ENCODE measurements at places on chromosomes 1 and 21.

- peak; percentile 2 for DNase-seq
These were observed 51.1 kb downstream of the ZNF326 start for GRCh38 chr1:90045853-90046563.

DNA sequence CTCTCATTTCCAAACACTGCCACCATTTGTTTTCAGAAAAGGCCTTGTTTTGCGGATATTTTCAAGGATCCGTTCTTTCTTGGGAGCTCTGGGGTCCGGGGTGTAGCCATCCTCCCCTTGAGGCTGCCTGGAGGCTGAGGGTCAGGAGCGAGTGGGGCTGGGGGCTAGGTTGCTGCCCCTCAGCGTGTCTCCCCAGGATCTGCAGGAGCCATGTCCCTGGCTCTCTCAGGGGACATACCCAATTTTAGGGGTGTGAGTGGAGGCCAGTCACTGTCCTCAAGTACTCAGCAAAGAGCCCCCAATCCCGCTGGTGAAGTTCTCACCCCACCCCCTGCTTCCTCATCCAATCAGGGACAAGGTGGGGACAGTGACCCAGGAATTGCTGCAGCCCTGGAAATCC lies 15.0 kb upstream of the PRDM16 start:
- DNase-seq = no peak

DNA sequence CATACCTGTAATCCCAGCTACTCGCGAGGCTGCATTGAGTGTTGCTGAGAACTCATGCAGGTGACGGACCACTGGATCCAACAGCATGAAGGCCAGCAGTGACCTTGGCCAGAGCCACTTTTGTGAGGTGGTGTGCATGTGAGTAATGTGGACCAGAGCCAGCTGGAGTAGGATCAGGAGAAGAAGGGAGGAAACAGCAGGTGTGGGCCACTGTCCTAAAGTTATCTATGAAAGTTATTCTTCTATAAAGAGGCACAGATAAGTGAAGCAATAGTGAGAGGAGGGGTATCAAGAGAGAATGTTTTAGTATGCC lies 47.8 kb downstream of the TCP10L start:
- no peak for DNase-seq

DNA sequence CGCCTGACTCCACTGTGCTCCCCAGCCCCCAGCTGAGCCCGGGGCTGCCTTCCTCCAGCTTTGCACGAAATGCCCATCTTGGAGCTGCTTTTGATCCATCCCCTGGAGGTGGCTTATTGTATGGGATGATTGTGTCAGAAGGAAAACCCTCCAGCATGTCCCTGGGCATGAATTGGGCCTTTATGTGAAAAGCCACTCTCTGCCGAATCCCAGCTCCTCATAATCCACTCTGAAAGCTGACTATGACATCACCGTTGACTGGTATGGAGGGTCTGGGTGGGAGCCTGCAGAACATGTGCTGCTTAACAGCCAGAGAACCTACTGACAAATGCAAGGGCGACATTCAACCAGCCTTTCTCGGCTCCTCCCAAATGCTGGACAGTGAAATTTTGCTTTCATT lies 74.6 kb downstream of the NENF start:
- DNase-seq = no peak

- DNase-seq = no peak
These were observed 69.0 kb upstream of the NFIA start for GRCh38 chr1:61013189-61013945.

GRCh38 chr1:53869454-53870117 lies 20.0 kb downstream of the YIPF1 start:
- no peak for DNase-seq

Data from stimulated activated CD4-positive, alpha-beta T cell treated with anti-CD3 and anti-CD28 coated beads, TNF-alpha, amount 100 ng/mL, for 24 hours (primary cell).